ENCODE measurements at places on chromosomes 5 and 9.

DNA sequence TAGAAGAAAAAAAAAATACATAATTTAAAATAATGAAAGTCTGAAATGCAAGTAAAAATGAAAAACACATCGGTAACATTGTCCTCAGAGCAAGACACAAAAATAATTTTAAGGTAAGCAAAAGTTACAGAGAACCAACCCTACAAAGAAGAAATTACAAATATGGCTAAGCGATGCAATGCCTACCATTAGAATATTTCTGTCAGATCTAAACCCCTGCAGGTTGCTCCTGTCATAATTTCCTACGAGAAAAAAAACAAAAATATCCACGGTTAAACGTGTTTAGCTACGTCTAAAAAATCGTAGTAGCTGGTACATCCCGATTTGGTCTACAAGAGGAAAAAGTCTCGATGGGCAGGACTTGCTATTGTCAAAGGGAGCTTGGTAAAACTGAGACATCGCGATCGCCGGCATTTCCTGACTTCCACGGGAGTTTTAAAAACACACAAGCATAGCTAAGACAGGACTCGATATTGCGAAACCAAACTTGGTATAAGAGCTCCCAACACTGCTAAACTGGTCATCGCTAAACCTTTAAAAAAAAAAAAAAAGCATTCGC lies 1.1 kb upstream of the ANXA2R start:
- no peak for DNase-seq

- DNase-seq: no peak
These were observed 57.5 kb upstream of the MCCC2 start for GRCh38 chr5:71529682-71530081.

- no peak for DNase-seq
These were observed 1.9 kb downstream of the LMNB1 start for GRCh38 chr5:126778675-126779403.

DNA sequence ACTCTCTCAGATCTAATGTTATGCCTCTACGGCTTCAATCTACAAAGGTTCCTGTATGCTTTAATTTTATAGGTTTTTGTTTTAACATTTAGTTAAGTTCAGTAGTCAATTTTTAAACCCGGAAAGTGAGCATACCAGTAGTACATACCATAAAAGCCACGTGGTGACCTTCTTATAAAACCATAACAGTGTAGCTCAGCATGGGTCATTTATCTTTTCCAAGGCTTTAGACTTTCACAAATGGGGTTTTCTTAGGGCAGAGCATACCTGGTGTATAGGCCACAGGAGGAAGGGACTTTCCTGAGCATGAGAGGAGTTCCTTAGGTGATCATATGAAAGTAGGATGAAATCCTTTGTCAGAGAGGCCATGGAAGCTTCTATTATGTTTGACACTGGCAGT lies 23.2 kb downstream of the ECM2 start:
- DNase-seq: no peak

DNA sequence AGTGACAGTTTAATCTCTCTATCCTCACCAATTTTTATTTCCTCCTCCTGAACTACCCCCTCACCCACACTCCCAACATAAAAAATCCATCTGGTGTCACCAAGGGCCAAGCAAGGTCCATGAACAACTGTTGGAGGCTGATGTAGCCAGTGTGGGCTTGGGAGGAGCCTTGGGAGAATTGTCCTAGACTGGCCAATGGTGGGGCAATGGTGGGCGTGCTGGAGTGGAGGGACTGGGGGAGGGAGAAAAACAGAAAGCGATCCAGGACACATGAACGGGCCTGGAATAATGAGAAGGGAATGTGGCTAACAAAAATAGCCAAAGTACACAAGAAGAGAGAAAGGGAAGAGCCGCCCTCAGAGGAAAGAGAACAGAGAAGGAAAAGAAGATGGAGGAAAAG lies 272.6 kb downstream of the ENC1 start:
- no peak for DNase-seq

DNA sequence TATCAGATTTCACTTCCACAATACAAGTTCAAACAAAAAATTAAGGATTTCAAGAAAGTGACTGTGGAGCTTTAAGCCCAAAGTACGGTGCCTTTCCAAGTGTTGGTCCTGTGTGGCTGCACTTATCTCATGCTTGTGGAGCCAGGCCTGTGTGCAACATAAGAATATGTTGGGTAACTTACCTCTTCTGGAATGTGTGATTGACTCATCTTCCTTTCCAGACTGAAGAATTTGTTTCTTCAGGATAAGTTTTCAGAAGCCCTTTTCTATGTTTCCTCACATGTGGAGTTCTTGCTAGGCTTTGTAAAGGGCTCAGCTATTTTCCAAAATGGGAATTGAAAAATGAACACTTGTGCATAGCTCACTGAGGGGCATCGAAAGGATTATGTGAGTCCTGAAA lies 485.1 kb upstream of the PAPPA start:
- DNase-seq: no peak

All from NCI-H187 treated with DMSO at 0.1 percent for 48 hours (cell line).